GM23338 (cell line): ENCODE measurements at places on chromosomes 3 and 15.

- no peak for DNase-seq
Observed at GRCh38 chr3:18657858-18658820, 233.0 kb upstream of the SATB1 start.

DNA sequence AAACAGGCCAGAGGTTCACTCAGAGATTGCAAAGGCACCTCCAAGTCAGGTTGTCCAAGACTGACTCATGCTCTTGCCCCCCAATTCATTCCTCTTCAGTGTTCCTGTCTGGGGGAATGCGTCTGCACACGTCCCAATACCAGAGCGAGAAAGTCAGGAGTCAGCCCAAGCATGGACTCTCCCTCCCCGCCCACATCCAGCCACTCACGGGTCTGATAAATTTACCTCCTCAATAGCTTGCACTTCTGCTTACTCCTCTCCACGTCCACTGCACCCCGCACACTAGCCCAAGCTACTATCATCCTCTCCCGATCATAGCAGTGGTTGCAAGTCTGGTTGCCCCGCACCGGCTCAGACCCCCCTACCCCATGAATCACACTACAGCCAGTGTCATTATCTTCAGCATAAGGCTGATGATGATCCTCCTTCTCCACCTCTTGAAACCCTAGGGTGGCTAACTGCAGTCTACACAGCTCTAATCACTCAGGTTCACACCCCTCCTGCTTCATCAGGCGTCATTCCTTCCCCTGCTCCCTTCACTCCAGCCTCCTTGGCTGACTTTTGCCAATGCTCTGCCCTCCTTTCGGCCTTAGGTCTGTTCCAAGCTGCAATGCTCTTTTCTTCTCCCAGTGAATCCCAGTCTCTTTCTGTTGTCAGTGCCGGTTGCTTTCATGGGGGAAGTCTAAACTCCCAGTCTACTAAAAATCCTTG lies 27.6 kb upstream of the MYO1E start:
- DNase-seq, result peak; percentile 24

DNA sequence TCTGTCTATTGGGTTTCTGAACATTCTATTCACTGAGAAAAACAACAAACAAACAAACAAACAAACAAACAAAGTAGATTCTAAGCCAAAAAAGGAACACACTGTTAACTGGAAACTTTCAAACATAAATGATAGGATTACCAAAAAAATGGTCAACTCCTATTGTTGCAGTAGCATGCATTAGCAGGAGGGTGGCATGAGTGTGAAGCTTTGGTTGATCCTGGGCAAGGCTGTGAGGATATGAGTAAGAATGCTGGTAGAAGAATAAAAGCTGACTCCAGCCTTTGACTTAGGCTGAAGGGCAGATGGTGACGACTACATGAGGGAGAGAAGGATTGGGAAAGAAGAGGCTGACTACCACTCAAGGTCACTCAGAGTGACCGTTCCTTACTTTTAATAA lies 810.3 kb downstream of the VGLL3 start:
- peak; percentile 64 for DNase-seq

DNA sequence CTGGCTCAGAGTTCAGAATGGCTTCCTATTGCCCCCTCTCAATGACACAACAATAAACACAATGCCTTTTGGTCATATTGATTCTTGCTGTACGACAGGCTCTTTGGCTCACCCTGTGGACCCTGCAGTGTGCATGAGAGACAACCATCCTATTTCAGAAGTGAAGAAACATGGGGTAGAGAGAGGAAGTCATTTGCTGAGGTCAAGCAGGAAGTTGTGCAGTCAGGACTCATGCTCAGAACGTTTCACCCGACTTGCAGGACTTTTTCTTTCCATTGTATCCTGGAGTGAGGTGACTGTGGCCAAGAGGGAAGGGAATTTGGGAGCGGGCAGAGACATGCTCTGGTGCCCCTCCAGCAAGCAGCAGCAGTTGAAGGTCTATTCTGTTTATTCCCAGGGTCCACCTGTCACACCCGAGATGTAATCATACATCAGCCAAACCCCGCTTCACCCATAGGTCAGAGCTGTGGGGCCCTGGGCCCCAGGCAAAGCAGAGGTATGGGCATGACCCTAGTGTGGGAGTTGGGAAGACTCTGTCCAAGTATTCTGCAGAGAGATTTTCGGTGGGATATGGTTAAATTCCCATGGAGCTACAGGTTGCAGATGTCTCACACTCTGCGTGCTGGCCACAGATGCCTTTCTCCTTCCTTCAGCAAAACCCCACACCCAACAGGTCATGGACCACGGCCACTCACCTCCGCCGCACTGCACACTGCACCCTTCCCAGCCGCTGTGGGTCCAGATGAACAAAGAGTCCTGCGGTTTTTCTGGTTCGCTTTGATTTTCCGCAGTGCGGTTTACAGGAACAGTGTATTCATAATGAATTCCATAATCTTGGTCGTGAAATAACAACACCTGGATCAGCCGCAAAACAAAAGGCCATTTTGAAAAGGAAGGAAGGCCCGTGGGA lies 290.6 kb downstream of the ADAMTS17 start:
- no peak for DNase-seq

DNA sequence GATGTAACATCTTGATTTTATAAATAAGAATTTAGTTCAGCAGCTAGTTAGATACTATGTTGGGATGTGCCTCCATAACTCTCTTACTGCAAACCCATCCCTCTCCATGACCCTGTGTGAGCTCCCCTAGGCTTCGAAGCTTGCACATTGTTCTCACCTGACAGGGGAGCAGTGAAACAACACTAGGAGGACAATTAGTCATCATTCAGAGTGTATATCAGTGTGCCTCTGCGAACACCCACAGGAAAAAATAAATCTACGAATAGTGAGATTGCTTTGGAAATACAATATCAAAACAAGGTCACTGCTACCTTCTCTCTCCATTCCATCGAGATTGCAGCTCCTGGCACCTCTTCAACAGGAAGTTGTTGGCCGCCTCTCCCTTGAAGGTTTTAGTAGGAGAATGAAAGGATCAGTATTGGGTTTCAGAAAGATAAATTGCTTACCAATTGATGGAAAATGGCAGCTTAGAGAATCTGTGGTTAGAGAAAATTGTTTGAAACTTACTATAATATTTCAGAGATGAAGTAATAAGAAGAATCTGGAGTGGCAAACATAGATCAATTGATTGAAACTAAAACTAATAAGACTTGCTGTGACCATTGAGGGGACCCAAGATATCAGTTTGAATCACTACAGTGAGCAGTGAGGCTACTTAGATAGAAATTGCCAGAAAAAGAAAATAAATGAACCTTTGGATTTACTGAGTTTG lies 103.2 kb downstream of the CHL1 start:
- no peak for DNase-seq

- DNase-seq, result no peak
Observed at GRCh38 chr3:72595376-72595775, 252.9 kb downstream of the SHQ1 start.

DNA sequence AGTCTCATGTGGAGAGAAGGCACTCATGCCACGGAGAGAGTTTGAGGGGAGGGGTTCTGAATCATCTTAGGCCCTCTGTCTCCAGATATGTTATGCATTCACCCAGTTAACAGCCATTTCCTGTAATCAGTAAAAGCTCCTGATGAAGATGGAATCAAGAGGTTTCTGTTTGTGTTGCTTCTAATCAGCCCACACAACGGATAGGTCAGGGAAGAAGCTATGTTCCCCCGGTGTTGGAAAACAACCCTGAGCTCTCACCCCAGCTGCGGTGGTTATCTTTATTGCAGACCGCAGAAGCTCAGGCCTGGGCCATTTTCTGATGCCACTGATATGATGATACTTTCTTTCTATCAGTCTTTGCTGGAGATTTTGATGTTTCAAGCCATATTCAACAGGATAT lies 338.5 kb upstream of the ONECUT1 start:
- no peak for DNase-seq

GRCh38 chr3:131543714-131544113 lies 40.9 kb upstream of the MRPL3 start:
- no peak for DNase-seq

GRCh38 chr15:100918034-100918689 lies 995 bp upstream of the LRRK1 start:
- DNase-seq, result peak; percentile 91

GRCh38 chr3:195879416-195880036 lies 28.8 kb downstream of the TNK2 start:
- DNase-seq, result no peak

DNA sequence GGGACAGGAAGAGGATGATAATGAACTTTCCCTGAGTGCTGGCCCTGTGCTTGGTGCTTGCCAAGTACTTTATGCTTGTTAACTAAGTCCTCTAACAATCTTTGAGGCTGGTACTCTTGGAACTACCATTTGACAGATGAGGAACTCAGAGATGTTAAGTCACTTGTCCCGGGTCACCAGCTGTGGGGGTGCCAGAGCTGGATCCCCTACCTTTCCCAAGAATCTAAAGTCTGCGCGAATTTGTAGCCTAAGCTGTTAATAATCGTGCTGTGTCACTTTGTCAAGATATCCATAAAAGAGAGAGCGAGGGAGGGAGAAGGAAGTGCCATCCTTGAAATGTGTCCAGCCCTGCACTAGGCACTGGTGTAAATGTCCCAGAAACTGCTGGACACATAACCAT lies 19.0 kb upstream of the ACOX2 start:
- no peak for DNase-seq

GRCh38 chr3:168956076-168956475 lies 707.4 kb downstream of the MECOM start:
- no peak for DNase-seq
